NCI-H2227 treated with DMSO at 0.1 percent for 48 hours (cell line): ENCODE measurements at places on chromosomes 7 and 10.

DNA sequence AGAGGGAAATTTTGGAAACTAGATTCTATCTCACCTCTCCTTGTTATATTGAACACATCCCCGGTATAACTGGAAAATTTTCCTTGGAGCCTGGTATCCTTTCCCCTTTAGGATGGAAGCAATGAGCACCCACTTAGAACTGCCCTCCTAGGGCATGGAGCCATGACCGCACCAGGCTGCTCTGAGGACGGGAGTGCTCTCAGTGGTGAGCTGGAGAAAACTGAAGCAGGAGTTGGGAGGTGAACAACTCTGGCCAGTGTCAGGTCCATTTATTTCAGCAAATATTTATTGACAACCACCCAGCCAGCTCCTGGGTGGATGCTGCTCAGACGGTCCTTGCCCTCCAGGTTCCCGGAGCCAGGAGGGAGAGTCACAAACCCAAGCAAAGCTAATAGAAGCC lies 278.1 kb downstream of the WDR11 start:
- no peak for DNase-seq

DNA sequence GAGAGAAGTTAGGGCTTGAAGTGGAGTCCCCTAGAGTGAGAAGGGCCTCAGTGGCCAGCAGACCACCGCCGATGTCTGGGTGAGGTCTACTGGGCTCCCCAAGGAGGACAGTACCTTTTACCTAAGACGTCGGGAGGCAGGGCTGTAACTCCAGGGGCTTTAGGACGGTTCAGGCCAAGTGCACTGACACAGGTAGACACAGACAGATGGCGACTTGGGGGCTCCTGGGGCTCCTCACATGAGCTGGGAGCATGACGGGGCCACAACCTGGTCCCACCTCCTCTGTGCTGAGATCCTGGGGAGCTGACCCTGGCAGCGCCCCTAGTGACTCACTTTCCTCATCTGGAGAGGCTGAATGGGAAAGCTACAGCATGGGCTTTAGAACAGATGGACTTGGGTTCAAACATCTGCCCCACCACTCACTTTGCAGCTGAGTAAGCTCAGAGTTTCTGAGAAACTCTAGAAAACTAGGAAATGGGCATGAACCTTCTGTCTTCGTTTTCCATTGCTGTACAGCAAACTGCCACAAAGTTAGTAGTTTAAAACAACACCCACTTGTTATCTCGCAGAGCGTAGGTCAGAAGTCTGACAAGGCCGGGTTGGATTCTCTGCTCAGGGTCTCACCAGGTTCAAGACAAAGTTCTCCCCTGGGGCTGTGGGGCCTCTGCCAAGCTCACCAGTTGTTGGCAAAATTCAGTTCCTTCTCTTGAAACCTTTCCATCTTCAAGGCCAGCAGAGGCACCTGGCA lies 4.7 kb upstream of the COMTD1 start:
- DNase-seq, result no peak

DNA sequence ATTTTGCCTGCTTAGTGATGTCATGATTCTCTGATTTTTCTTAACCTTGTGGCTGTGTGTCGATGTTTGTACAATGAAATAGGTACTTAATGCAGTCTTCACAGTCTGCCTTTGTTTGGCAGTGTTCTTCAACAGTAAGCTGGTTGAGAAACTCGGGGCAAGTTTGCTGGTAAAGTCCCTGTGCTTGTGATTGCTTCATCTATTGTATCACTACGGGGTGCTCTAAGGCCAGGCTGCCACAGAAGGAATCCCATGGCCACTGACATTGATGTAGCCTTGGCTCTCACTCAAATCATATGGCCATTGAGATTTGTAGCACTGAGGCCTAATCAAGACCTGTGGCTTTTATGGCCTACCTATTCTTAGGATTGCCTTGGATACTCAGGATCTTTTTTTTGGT lies 33.5 kb upstream of the PRSS37 start:
- DNase-seq, result no peak

- DNase-seq, result no peak
Observed at GRCh38 chr10:120221873-120222485, 235.0 kb upstream of the PLPP4 start.

DNA sequence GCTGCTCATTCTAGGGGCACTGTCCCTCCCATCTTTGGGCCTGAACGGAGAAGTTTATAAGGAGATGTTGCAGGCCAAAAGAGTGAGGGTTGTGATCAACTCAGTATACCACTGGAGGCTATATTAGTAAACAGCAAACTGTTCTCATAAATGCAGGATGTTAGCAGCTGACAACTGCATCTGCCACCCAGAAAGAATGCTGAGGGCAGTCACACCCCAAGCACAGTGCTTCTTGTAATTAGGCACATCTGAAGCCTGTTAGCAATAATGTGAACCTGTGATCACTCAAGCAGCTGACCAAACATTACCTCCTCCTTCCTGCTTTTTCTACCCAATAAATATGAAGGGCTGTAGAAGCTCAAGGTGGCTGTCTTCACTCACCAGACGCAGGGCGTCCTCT lies 38.4 kb upstream of the ZNF138 start:
- DNase-seq, result no peak

DNA sequence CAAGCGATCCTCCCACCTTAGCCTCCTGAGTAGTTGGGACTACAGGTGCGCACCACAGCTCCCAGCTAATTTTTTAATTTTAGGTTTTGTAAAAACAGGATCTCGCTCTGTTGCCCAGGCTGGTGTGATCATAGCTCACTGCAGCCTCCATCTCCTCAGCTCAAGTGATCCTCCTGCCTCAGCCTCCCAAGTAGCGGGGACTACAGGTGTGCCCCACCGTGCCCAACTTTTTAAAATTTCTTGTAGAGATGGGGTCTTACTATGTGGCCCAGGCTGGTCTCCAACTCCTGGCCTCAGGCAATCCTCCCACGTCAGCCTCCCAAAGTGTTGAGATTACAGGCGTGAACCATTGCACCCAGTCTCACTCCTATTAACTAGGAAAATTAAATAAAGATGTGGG lies 7.5 kb downstream of the TMEM225B start:
- DNase-seq, result no peak

DNA sequence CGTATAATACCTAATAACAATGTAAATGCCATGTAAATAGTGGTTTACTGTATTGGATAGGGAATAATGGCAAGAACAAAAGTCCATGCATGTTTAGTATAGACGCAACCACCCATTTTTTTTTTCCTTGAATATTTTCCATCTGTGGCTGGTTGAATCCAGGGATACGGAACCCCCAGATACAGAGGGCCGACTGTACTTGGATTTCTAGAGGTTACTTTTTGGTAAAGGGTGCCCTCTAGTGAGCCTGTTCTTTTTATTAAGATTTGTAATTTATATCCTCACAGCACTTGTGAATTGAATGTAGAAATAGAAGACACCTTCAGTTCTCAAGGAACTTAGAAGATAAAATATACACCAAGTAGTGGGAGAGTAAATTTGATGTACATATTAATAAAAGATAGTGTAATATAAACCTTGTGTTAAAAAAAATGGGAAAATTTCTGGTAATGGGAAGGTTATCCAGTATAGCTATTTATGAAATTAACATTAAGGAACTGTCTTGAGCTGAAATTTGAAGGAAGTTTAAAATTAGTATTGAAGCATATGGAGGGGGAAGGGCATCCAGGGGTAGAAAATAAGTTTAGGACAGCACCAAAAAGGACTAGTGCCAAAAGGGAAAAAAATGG lies 32.0 kb downstream of the EXOC6 start:
- peak; percentile 44 for DNase-seq

DNA sequence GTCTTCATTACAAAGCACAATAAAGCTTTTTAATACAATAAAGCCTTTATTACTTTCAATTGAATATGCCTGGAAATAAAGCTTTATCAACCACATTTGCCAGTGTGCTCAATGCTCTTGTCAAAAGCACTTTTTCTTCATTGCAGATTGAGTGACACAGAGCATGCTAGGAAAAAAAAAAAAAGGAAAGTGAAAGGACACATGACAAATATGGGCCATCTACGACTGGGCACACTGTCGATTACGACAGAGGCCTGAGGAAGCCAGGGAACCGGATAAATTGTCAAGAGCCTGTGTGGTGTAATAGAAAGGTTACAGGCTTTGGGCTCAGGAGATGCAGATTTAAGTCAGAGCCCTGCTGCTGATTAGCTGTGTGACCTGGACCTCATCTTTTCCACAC lies 84.8 kb upstream of the LRGUK start:
- DNase-seq, result no peak

GRCh38 chr7:50261593-50261992 lies 42.9 kb upstream of the IKZF1 start:
- no peak for DNase-seq

DNA sequence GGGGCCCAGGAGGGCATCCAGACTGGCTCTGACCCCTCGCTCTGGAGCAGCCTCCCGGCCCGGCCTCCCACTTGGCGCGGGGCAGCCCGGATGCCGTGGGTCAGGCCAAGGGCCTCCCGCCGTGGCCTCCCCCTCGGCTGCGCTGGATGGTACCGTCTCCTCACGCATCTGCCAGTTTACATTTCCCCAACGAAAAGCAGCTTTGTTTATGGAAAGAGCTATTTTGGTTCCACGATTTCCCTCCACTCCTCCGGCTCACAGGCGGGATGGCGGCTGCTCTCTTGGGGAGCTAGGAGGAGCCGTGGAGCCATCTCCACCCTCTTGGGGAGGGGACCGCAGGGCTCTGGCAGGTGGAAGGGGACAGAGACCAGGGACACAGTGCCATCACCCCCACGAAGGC lies 93.2 kb upstream of the MYL10 start:
- no peak for DNase-seq

DNA sequence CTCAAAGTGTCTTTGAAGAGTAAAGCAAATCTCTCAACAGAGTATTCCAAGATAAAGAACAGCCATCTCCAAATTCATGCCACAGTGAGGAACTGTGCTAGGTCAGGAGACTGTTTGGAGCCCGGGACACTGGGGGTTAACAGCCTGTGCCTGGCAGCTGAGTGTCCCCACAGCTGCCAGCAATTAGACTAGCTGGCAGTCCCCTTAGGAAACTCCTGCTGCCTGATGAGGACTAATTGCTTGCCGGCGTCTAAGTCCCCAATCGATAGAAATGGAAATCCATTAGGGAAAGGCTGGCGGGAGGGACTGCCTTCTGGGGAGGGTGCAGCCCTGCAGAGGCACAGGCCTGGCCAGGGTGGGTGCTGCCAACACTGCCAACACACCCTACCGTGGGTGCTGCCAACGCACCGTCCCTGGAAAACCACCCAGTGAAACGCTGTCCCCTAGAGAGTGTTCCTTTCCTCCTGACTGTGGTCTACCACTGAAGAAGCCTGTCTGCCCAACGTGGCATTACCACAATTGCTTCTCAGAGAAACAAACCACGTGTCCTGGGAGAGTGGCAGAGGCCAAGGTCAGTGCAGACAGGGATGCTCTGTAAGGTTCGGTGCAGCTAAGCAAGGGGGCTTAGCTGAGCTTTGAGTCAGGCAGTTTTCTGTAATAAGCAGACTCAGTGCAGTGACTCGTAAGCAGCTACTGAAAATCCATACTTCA lies 60.8 kb downstream of the XRCC2 start:
- DNase-seq, result peak; percentile 78

DNA sequence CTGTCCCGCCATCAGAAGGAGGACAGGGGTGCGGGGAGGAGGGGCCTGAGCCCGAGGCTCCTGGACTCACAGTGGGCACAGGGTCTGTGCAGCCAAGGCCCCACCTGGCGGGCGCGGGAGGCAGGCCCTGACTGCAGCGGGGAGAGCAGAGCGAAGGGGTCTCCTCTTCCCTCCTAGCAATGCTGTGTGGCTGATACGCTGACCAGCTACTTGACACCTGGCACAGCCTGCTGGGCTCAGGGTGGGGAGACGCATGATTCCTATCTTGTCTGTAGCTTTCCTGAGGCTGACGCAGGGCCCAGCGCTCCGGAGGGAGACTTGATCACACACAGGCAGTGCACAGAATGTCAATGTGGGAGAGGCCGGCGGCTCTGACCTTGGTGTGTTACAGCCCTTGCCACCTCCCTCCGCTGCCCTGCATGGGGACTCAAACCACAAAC lies 174.9 kb downstream of the ELFN1 start:
- DNase-seq, result no peak

- no peak for DNase-seq
Observed at GRCh38 chr7:80473751-80474150, 38.1 kb downstream of the GNAT3 start.

GRCh38 chr7:74164985-74165456 lies 9.1 kb upstream of the EIF4H start:
- no peak for DNase-seq

DNA sequence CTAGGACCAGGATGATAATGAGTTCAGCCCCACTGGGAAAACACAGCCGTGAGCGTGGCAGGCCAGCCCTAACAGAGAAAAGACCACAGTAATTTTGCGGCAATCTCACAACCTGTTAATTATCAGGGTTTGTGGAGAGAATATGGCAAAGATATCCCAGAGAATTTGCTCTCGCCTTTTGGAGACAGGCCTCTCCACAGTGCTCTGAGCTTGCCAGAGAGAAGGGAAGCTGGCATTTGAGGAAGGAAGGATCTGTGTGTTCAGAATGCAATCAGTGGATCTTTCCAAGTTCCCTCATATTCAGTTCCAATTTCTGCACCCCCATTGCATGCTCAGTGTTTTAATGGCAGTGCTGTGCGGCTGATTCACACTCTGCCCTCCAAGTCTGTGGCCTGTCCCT lies 60.2 kb downstream of the PLPP4 start:
- DNase-seq, result peak; percentile 13

DNA sequence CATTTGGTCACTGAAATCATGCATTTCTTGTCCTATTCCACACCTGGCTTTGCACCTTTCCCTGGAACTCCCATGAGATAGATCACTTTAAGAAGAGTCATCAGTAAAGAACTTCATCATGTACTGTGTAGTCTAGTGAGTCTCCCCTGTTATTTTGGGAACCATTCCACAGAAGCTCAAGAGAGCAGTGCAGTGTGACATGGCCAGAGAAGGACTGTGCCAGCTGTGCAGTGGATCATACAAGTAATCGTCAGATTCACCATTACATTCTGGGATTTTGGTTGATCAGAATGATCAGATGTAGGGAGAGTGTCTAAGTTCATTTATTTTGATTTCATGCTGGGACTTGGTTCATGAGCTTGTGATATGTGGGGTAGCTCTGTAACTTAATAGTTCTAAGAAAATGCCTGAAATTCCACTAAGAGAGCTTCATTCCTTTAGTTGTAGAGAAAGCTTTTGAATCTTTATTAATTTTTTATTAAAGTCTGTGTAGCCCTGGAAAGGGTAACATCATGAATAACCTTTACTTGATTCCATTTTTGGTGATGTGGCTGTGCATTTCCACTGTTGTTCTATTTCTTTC lies 166.8 kb downstream of the SUGCT start:
- no peak for DNase-seq

DNA sequence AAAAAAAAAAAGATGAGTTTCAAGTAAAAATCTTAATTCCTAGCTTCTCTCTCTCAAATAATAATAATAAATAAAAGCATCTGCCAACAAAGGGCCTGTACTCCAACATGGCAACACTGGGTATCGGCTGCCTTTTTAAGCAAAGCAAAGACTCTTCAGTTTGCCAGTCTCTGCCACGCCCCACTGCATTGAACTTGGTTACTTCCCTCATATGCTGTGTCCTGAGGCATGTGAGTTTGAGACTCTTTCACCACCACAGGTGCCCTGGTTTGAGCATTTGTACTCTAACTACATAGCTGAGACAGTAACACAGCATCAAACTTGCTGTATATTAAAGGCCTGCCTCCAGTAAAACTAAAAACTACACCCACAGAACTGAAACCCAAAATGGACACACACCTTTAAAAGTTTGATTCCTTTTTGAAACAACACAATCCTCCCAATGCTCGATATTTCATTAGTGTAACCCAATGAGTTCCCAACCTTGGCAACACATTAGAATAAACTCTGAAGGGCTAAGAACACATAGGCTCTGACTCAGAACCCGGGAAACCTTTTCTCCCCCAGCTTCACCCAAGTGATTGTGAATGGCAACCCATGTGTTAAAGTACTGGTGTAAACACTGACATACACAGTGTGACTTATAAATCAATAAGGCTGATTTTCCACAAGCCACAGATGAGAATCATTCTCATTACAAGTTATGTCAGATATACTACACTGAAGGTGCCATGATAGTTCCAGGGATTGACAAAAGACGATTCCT lies 12.0 kb downstream of the JAZF1 start:
- no peak for DNase-seq
